ENCODE measurements at places on chromosomes 6 and 20.

DNA sequence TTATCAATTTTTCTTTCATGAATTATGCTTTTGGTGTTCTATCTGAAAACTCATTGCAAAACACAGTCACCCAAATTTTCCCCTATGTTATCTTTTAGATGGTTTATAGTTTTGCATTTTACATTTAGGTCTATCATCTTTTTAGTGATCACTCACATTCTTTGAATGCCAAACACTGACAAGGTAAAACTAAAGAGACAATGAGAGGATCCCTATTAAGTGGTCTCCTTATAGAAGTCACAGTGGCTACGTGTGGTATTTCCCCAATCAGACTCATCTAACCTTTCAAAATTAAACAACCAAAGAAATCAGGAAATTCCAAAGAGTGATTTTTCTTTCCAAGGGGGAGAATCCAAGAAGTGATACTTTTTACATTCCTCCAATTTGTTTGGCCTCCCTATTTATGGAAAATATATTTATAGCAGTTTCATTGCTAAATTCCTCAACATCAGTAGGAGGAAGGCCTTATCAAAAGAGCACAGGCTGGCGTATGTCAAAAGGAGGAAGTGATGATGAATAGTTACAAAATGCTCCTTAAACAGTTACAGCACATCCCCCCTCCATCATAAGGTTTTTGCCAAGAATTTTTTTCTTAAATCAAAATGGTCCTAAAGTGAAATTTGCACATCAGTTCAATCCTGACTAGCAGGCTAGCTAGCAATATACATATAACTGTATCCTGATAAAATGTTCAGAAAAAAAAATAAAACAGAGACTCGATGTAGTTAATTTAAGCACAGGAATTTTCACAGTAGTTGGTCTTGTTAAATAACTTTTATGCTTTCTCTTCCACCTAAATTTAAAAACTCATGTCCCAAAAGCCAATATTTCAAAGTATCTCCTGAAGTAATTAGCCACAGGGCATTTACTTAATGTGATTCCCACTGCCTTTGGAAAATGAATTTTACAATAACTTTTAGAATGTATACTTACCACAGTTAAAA, 76.2 kb upstream of the IPCEF1 start:
- DNase-seq: no peak

GRCh38 chr6:39941138-39941537, 6.9 kb upstream of the MOCS1 start:
- no peak for DNase-seq

- no peak for DNase-seq
These were observed 34.6 kb downstream of the EDN1 start for GRCh38 chr6:12324748-12325147.

DNA sequence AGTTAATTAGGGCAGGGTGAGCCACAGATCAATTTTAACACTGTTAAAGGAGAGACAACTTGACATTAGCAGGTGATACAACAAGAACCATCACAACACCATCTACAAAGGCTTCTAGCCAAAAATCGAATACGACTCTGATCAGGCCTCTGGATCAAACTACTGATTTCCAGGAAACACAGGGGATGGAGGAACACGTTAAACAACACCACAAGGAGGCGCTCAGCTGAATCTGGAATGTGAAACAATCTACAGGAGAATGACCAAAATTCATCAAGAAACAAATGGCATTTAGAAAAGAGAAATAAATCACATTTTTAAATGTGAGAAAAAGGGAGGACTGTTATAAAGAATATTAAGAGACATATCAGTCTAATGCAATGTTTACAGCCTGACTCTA, 13.5 kb upstream of the MAFB start:
- no peak for DNase-seq

DNA sequence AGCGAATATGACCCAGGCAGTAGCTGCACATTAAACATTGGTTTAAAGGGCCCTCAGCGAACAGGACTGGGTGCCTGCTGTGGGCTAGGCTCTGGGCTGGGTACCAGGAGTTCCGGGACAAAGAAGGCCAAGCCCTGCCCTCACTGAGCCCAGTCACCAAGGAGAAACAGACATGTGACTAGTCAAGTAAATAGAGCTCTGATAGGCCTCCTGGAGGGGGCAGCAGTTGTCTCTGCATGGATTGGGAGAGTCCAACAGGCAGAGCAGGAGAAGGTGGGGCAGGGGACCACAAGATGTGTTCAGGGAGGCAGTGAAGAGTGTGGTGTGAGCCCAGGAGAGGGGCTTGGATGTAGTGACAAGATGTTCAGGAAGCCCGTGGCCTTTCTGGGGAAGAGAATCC, 3.1 kb downstream of the HM13 start:
- peak; percentile 84 for DNase-seq

GRCh38 chr6:40528051-40528450, 59.1 kb downstream of the LRFN2 start:
- DNase-seq: no peak

GRCh38 chr6:55729665-55730064, 145.7 kb downstream of the BMP5 start:
- DNase-seq: no peak

GRCh38 chr6:169965657-169966311, 214.4 kb downstream of the ERMARD start:
- no peak for DNase-seq

GRCh38 chr20:25543068-25543467, 42.3 kb downstream of the NINL start:
- no peak for DNase-seq

All from COLO829 (cell line).